GF-D8 (cell line): ENCODE measurements at places on chromosomes 2 and 18.
A peak's percentile ranks its signal among the peaks of the same experiment; 100 is the strongest.

- peak; percentile 15 for DNase-seq
These were observed 321.0 kb downstream of the RND3 start for GRCh38 chr2:150166313-150167051.

DNA sequence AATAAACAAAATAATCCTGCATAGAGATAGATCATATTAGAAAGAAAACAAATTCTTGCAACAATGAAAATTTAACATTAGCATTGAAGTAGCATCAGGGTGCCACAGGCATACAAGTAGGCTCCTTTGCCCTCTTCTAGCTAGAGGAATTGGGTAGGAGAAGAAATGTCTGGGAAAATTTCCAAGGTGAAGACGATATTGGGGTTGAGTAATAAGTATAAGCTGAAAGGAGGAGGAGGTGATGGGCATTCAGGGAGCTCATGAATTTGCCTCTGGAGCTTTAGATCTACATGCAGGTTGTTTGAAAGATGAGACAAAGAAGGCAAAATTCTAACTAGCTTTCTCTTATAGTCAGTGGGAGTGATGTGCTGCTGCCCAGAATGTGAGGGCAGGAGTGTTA lies 504.9 kb downstream of the CCDC85A start:
- DNase-seq, result no peak

GRCh38 chr18:62683935-62684334 lies 31.4 kb upstream of the PHLPP1 start:
- DNase-seq, result no peak

GRCh38 chr2:232537079-232537478 lies 2.4 kb upstream of the CHRNG start:
- DNase-seq, result no peak

GRCh38 chr2:121804340-121804739 lies 48.9 kb downstream of the TSN start:
- peak; percentile 57 for DNase-seq

DNA sequence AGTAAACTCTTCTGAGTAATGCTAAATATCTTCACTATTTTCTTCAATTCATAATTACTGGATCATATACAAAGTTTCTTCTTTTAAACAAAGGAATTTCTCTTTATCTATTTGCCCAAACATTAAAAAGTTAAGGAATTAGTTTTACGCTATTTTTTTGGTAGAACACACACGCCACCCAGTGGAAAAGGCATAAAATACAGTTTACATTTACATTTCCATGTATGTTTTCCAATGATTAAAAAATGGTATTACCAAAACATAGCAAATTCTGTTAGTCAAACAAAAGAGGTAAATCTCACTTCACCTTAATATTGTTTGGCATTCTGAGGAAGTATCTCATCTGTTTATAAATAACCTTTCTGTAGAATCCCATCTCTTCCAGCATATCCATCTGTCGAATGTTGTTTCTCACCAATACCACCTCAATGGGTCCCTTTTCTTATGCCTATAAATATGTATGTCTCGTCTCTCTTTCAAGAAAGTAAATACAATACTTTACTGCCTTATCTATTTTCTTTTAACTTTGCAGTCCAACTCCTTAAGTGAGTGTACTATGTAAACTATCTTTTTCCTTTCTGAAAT lies 7.2 kb downstream of the BOLL start:
- DNase-seq, result no peak

- DNase-seq, result no peak
These were observed 767.9 kb upstream of the ID2 start for GRCh38 chr2:7913974-7914373.

DNA sequence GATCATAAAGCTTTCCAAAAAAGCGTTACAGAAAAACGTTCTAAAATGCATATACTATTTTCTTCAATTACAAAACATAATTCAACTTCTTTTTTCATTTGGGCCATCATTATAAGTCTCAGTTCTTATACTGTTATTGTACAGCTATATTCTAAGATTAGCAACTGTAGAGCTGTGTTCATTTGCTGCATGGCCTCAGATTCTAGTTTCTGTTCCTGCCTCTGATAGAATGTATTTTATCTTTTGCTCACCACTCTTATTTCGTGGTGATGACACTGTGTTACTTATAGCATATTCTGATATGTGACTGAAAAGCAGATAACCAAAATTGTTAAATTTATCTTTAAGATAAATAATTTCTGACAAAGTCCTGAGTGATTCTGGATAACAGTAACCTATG lies 67.2 kb downstream of the PTRHD1 start:
- DNase-seq, result no peak

GRCh38 chr2:109494351-109494750 lies 119.4 kb downstream of the SEPTIN10 start:
- no peak for DNase-seq

GRCh38 chr2:36330473-36331395 lies 24.8 kb upstream of the CRIM1 start:
- DNase-seq, result no peak

GRCh38 chr2:165428926-165429325 lies 40.6 kb upstream of the CSRNP3 start:
- DNase-seq, result no peak
